ENCODE measurements at places on chromosomes 12 and 14.

DNA sequence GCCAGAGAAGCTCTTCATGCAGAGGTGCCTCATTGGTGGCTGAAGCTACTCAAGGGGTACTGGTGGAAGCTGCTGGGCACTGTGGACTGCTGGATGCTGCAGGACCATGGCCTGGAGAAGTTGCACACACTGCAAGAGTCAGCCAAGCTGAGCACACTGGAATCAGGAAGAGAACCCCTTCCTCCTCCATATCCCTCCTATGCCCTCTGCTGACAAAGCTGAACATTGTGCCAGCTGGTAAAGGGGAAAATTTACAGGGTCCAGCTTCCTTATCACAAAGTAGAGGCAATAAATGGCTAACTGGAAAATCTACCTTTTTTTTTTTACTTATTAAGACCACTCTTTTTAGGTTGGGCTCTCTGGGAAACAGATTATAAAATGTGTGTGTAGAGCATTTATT is 6.5 kb downstream of the CCDC175 start:
- DNase-seq = no peak

- DNase-seq = no peak
Observed at GRCh38 chr14:70144046-70144445, 44.7 kb downstream of the SLC8A3 start.

- DNase-seq = no peak
Observed at GRCh38 chr12:59030415-59030814, 110.1 kb upstream of the LRIG3 start.

DNA sequence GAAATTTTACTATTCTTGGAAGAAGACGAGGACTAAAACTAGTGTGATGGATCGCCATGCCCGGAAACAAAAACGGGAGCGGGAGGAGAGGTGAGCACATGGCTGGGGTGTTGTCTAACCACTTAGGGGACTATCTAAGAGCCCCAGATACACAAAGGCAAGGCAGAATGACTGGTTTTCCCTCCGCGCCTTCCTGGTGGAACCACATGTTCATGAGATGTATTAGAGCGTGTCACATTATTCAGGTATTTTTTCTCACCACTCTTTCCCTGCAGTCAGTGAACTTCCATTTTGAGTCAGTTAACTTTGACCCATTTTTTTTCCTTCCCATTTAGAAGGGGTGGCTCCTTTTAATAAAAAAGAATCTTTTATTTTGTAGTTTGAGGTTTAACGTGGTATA is 68.8 kb upstream of the TRAF3 start:
- no peak for DNase-seq

- no peak for DNase-seq
Observed at GRCh38 chr12:82866946-82867345, 180.2 kb downstream of the TMTC2 start.

GRCh38 chr14:91997492-91997891 is 42.4 kb downstream of the TRIP11 start:
- DNase-seq = no peak

GRCh38 chr12:49665384-49665783 is 41.8 kb downstream of the FMNL3 start:
- no peak for DNase-seq

DNA sequence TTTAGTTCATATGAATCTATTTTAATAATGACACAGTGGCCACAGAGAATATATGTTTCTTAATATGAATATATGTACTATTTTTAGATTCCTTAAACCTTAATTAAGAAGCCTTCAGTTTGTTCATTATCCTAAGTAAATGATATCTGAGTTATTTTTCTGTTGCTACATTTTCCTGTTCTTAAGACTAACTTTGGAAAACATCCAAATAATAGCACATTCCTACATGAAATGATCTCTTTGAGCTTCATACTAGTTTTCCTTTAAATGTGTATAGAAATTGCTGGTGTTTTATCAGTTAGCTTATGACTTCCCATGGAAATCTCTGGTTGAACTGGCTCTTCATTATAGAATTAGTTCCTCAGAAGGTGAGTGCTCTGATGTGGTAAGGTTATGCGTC is 72.1 kb downstream of the POLR3B start:
- DNase-seq = no peak

- no peak for DNase-seq
Observed at GRCh38 chr12:109064143-109064542, 11.8 kb downstream of the USP30 start.
